Stomach (tissue), 19 donors: ENCODE measurements at places on chromosomes 3 and 15. TPM values are rescaled to one million over a fixed set of nuclear protein-coding genes. Genes with fewer than 3 reads are reported as not detected.
A peak's percentile ranks its signal among the peaks of the same experiment; 100 is the strongest.

The RAD51 gene
- polyA plus RNA-seq, result 2.7 TPM

DNA sequence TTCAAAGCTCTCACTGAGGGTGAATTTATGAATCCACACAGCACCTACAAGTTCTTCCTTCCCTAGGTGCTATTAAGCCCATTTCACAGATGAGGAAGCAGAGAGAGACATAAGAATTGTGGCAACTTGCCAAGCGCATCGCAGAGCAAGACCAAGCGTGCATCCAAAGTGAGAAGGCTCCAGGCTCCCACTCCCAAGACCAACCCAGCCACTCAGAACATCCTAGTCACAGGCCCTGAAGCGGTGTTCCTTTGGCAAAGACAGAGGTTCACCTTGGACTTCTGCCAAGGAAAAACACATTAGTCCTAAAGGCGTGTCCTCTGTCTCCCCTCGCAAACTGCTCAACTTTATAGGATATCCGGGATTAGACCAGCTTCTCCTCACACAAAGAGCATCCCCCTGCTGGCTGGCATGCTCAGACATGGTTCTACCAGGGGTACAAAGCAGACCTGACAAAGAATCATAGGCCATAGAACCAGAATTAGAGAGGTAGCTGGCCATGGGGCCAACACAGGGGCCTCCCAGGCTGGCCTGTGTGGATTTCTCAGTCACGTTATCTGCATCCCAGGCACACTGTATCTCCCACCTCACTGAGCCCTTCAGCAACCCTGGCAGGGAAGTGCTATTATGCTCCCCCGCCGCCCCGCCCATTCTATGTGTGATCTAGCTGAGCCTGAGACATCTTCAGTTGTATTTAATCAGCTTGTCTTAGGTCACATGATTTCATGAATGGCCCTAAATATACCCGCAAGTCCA lies 160.2 kb downstream of the FOXP1 start:
- peak; percentile 74 for DNase-seq

GRCh38 chr15:57732526-57733331 lies 26.2 kb downstream of the POLR2M start:
- DNase-seq, result peak; percentile 69

- DNase-seq, result no peak
Measured at GRCh38 chr3:6110451-6110850, 750.5 kb upstream of the GRM7 start.

DNA sequence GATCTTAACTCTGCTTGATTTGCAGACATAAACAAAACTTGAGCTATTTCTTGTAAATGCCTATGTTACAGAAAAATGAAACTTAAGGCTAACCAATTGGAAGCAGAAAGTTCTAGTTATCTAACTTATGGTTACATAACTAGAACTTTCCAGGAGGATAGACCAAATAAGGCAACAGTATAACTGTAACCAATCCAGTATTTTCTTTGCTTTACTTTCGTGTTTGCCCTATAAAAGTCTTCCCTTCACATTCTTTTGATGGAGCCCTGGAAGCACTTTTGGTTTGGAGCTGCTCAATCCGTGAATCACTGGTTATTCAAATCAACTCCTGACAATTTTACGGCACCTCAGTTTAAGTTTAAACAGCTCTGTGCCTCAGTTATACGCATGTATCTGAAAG lies 164.6 kb downstream of the SUCLG2 start:
- no peak for DNase-seq

GRCh38 chr3:67075295-67075694 lies 77.2 kb downstream of the KBTBD8 start:
- DNase-seq, result no peak
